ENCODE measurements at places on chromosomes 13 and 19.
A peak's percentile ranks its signal among the peaks of the same experiment; 100 is the strongest.

GRCh38 chr13:97371486-97372109 is 62.4 kb upstream of the RAP2A start:
- no peak for DNase-seq

GRCh38 chr13:80131204-80131603 is 209.7 kb downstream of the SPRY2 start:
- DNase-seq = peak; percentile 85

DNA sequence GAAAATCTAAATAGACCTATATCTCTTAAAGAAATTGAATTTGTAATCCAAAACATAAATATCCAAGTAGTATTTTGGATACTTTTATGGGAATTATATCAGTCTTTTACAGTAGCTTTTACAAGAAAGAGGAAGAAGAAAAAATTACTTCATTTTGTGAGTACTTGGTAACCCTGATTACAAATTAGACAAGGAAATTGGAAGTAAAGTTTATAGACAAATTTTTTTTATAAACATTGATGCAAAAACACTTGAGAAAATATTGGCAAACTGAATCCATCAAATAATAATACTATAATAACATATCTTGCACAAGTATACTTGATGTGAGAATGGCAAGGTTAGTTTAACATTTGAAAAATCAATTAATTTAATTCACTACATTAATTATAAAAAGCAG is 954.1 kb upstream of the MIR17HG start:
- DNase-seq = no peak

DNA sequence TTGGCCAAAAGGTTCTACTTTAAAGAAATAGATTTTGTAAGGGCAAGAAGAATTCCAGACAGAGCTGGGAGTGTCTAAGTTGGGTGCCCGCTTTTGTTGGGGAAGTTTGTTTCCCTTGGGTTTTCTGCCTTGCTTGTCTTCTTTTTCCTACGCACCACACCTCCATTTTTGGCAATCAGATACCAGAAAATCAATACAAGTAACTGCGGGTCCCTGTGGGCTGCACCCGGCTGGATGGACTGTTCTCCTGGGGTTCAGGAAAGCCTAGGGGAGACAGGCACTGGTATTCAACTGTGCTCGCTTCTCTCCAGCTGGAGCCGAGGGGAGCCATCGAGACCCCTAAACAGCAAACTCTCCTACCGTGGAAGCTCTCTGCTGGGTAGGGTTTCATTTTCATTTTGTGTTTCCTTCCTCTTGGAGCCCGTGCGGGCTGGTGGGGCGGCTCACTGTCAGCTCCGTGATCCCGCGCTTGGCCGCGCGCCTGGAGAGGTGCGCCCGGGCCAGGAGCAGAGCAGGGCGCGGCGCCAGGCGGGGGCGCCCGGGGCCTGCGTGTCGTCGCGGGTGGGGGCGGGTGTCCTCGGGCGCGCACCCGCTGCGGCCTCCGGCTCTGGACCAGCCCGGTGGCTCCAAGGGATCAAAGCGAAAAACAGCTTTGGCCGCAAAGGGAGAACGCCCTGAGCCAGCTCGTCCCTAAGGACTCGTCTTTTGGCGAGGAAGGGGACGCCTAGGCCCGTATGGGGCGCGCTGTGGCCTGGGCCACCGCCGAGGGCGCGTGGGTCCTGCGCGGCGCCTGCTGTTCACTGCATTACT is 347.2 kb downstream of the ZNF536 start:
- peak; percentile 52 for DNase-seq

DNA sequence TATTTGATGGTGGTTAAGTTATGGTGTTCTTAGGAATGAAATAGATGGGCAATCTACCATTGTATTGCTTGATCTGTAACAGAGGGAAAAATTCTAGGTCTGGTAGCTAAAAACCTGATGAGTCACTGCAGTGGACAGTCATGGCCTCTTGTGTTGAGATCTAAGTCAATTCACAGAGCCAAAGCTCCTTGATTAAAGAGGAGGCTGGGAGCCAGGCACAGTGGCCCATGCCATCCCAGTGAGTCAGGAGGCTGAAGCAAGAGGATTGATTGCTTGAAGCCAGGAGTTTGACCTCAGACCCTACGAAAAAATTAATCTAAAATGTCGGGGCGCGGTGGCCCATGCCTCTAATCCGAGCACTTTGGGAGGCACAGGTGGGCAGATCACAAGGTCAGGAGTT is 67.1 kb upstream of the KPNA3 start:
- DNase-seq = peak; percentile 97

DNA sequence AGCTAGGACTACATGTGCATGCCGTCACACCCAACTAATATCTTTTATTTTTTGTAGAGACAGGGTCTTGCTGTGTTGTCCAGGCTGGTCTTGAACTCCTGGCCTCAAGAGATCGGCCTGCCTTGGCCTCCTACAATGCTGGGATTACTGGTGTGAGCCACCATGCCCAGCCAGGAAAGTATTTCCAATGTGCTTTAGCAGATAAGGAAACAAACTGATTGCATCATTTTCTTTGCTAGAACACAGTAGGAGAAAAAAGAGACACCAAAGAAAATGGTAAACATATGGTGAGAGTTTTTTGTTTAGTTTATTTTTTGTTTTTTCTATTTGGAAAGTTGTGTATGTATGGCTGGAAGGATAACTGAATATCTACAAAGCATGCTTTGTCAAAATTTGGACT is 46.9 kb upstream of the AKAP11 start:
- no peak for DNase-seq

DNA sequence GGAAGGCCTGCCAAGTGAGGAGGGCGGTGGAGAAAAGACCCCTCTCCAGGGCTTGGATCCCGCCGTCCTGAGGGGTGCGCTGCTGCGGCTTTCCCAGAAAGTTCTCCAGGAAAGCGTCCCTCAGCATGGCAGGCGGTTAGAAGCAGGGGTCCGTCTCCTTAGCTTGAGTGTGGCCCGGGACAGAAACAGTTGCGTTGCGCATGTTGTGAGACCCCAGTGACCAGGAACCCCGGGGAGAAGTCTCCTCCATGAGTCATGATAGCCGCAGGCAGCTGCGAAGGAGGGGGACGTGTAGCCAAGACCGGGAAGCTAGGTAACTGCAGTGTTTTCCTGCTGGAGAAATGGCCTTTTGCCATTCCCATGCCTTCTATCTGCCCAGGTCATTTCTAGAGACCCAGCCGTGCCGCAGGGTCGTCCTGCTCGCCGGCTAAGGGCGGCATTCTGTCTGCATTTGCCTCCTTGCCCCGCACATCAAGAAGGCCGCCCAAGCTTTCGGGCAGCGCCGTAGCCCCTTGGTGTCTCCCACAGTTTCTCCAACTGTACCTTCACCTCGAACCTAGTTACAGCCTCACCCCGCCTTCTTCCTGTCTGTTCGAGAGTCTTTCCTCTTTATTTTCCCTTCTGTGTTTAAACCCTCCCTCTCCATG is 64.3 kb downstream of the TM9SF2 start:
- DNase-seq = no peak

GRCh38 chr19:35130761-35131720 is 3.8 kb downstream of the LGI4 start:
- DNase-seq = no peak

GRCh38 chr19:11361037-11361770 is 6.0 kb downstream of the PLPPR2 start:
- no peak for DNase-seq

DNA sequence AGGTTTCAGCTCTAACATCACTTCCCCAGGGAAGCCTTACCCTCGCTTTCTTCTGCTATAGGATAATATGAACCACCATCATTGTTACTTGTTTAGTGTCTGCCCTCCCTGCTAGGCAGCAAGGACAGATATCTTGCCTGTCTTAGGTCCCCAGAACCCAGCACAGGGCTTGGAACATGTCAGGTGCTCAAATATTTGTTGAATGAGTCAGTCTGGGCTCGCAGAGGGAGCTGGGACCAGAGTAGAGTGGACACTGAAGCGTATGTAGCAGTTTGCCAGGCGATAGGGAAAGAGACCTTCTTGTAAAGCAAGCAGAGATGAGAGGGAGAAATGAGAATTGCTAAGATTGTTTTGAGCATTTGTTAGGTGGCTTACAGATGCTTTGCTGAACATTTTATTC is 11.7 kb downstream of the BCKDHA start:
- peak; percentile 21 for DNase-seq

DNA sequence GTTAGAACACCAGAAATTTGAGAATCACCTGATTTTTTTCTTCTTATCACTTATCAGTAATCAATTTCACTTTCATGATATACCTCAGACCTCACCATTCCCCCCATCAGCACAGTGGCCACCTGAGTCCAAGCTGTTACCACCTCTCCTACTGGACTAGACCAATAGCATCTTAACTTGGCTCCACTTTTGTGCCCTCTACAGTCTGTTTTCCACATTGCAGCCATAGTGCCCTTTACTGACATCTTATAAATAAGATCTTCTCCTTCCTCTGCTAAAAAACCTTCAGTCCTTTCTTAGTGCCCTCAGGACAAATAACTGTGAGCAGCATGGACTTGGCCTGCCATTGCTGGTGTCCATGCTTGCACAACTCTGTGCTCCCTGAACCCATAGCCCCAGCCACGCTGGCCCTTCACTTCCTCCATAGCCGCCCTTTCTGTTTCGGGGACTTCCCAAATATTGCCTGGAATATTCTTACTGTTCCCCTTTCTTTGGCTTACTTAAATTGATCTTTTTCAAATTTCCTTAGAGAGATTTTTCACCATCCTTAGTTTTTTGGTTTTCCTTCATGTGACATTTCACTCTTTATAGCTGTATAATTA is 380.8 kb downstream of the LMO7 start:
- no peak for DNase-seq

Measured in foreskin fibroblast (primary cell).